ENCODE measurements at places on chromosomes 1 and 21.

DNA sequence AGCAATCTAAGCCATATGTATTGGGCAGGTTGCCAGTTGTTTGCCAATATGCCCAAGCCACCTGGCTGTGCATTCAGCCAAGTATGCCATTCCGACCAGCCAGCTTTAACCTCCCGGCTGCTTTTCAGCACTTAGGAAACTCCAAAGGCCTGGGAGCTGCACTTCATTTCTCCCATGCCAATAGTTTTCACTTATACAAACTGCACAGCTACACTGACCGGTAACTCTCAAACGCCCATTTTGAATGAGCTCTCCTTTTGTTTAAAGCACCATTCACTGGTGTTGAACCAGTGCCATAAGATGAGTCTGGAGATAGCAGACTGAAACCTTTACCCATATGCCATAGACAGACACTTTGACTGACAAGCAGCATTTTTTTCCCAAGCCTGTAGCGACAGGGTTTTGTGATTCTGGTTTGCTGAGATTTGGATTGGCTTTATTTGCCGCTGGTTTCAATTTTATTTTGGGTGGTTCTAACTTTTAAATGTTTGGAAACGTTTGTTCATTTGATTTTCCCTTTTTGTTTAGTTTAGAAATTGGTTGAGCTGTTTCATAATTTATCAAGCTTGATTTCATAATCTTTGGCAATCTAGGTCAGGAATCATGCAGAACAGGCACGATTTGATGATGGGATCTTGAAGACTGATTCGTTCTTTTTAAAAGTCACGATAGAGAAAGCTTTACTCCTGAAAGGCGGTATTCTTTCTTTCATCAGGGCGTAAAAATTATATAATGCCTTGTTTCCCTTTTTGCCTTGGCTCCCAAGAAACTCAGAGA, 144.6 kb downstream of the NFIA start:
- DNase-seq, result no peak

DNA sequence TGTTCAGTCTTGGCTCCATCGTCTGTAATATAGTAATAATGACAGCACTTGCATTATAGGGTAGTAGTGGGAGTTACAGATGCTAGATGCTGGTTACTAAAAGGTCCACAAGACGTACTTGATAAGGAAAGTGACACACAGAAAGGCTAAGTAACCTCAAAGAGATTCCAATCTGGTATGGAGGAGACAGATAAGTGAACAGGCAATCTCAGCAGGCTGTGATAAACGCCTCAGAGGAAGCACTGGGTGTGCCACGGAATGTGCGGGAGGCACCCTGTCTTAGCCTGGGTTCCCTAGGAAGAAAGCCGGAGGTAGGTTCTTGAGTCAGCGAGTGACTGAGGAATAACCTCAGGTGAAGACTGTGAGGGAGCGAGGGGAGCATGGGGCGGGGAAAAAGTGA, 4.6 kb upstream of the CTPS1 start:
- DNase-seq, result no peak

- no peak for DNase-seq
These were observed 29.6 kb upstream of the BTG2 start for GRCh38 chr1:203275656-203276272.

GRCh38 chr1:26155370-26156284, 3.3 kb upstream of the FAM110D start:
- no peak for DNase-seq

DNA sequence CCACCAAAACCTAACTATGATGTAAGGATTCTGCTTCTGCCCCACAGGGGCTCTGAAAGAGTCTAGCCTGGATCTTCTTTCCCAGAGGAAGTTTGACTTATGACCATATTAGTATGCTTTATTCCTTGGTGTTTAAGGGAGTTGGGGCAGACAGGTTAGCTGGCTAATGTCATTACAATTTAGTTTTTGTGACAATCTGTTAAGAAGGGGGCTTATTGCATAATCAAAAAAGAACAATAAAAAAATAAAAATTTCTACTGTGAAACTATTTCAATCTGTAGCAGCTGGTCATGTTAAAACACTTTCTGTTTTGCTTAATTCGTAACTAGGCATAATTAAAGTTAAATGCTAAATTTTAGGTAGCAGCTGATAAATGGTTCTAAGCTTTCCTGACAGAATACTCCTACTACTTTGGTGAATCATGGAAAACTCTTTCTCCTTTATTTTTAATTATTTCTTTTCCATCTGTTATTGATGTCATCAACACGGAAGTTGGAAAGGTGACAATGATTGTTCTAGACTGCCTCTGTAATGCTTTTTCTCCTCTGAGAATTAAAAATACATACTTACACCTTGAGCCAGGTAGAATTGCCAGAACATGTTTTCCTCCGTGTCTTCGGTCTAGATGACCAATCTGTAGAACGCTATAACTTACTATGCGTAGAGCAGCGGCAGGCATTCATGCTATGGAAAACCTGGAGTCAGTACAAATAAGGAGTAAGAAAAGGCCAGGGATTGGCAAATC, 18.6 kb downstream of the DYRK3 start:
- DNase-seq, result no peak

All from renal cortical epithelial cell (primary cell).